ENCODE measurements at places on chromosomes 3 and 15. TPM values are rescaled to one million over a fixed set of nuclear protein-coding genes. Genes with fewer than 3 reads are reported as not detected.

The PLSCR5 gene
- not detected for polyA plus RNA-seq

The SPTSSB gene
- polyA plus RNA-seq: 0.59 TPM

The FRMD4B gene
- polyA plus RNA-seq: 14.0 TPM

The KBTBD12 gene
- polyA plus RNA-seq: 25.6 TPM

The BLOC1S6 gene
- 33.2 TPM for polyA plus RNA-seq

The NAA80 gene
- polyA plus RNA-seq: 6.3 TPM

The RASSF1 gene
- polyA plus RNA-seq: 32.8 TPM

The HES1 gene
- 30.3 TPM for polyA plus RNA-seq

The B3GNT5 gene
- 9.2 TPM for polyA plus RNA-seq

The IMPG2 gene
- polyA plus RNA-seq: 1.8 TPM

The GRAMD2A gene
- 2.5 TPM for polyA plus RNA-seq

The FAM81A gene
- 1.4 TPM for polyA plus RNA-seq

The ASB14 gene
- polyA plus RNA-seq: 0.89 TPM

The USP50 gene
- not detected for polyA plus RNA-seq

The ARGFX gene
- polyA plus RNA-seq: not detected

The IL20RB gene
- polyA plus RNA-seq: 1.3 TPM

The MRPS11 gene
- polyA plus RNA-seq: 42.7 TPM

The BMF gene
- 10.8 TPM for polyA plus RNA-seq

The IL17RE gene
- polyA plus RNA-seq: 1.8 TPM

All from forelimb muscle (tissue), 1 donor.